ENCODE measurements at places on chromosomes 13 and 19.

- DNase-seq, result no peak
These were observed at the start of gene OR7D2 for GRCh38 chr19:9178901-9179300. OR7D2 (plus strand) TSS chr19:9178979; CDS start chr19:9185782, 6,803 bp downstream.

DNA sequence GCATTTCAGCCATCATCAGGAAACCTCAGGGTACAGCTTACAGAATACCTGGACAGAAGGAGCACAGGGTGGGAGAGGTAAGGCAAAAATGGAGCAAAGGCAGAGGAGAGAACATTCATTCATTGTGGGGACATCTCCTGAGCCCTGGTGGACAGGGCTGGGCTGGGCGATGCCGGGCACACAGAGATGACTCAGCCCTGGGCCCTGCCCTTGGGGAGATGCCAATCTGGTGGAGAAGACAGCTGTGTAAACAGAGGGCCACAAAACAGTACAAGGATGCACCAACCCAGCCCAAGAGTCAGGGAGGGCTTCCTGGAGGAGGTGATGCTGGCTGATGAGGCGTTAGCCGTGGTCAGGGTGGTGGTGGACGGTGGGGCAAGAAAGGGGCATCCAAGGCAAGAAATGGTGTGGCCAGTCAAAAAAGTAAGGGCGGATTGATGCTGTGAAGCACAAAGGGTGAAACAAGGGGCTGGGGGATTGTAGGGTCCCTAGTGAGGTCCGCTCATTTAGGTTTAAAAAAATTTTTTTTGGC, 3.6 kb upstream of the HAS1 start:
- DNase-seq, result no peak

GRCh38 chr19:30009013-30009412, 67.0 kb downstream of the URI1 start:
- DNase-seq, result no peak

DNA sequence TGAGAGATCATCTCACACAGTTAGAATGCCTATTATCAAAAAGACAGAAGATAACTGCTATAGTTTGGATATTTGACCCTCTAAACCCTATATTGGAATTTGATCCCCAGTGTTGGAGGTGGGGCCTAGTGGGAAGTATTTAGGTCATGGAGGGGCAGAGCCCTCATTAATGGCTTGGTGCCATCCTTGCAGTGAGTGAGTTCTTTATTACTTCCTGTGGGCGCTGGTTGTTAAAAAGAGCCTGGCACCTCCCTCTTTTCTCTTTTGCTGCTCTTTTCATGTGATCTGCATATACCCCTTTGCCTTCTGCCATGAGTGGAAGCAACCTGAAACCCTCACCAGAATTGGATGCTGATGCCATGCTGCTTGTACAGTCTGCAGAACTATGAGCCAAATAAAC, 66.8 kb downstream of the TDRD3 start:
- no peak for DNase-seq

- DNase-seq, result no peak
These were observed 39.3 kb upstream of the IGFL1 start for GRCh38 chr19:46189971-46190888.

GRCh38 chr13:100291624-100292023, 202.7 kb downstream of the PCCA start:
- DNase-seq, result no peak

GRCh38 chr19:44719262-44719701, 20.3 kb downstream of the CEACAM16 start:
- no peak for DNase-seq

- no peak for DNase-seq
These were observed 85.7 kb downstream of the RYR1 start for GRCh38 chr19:38519168-38519567.

GRCh38 chr13:73590795-73591194, 532.0 kb downstream of the KLF5 start:
- no peak for DNase-seq

DNA sequence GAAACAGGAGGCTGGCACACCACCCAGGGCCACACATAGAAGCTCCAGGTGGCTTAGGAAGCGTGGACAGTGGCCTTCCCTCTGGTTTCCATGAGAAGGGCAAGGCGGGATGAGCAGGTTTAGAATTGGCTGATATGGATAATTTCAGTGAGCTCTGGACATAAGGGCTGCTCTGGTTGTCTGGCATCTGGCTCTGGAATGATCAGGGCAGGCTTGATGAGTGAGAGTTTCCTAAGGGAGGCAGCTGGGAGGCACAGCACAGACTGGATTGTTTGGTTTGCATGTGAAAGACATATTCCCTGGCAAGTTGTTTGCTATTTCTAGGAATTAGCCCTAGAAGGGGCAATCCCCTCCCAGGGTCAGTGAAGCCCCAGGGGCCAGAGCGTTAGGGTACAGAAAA, 129.5 kb downstream of the ATP8A2 start:
- DNase-seq, result no peak
